RWPE2 (cell line): ENCODE measurements at places on chromosomes 5 and 9.

- DNase-seq = no peak
Measured at GRCh38 chr9:118561051-118561450, 808.2 kb downstream of the BRINP1 start.

- no peak for DNase-seq
Measured at GRCh38 chr9:121721058-121721350, 69.6 kb downstream of the DAB2IP start.

DNA sequence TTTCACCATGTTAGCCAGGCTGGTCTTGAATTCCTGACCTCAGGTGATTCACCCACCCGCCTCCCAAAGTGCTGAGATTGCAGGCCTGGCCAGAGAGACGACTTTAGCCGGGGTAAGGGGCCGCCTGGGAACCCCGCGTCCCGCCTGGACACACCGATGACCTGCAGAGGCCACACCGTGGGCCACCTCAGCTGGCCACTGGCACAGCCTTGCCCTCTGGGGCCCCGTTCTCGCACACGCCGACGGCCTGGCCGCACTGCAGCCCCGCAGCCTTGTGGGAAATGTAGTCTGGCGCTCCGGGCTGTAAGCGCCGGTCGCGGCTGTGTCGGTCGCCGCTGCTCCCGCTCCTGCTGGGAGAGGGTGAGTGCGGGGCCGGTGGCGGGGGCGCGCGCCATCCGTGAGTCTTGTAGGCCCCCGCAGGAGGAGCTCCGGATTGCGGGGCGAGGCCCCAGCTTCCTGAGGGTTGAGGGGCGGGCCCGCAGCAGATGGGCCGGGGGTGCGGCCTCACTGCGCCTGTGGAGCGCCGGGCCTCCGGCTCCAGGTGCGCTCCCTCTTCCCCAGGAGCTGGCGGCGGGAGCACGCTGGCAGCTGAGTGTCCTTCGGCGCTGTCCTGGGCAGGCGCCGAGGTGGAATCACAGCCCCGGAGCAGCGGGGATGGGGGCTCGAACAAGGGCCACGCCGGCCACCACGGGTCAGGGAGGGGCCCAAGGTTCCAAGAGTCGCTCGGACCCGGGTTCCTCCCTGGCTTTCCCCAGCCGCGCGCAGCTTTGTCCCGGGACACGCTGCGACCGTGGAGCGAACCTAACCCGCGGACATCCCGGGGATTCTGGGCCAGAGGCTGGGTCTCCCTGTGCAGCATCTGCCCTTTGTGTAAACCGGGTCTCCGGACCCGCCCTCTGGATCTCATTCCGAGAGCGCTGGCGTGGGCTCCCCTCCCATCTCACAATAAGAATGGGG lies at the start of gene ZFP2:
Gene ZFP2 (plus strand): TSS at position 299 of the 957 bp plus-strand sequence. CDS start 35,401 bp downstream, outside the sequence.
- DNase-seq = no peak

- no peak for DNase-seq
Measured at GRCh38 chr9:113421726-113422125, 11.2 kb downstream of the C9orf43 start.

- no peak for DNase-seq
Measured at GRCh38 chr9:118670011-118670953, 699.0 kb downstream of the BRINP1 start.

DNA sequence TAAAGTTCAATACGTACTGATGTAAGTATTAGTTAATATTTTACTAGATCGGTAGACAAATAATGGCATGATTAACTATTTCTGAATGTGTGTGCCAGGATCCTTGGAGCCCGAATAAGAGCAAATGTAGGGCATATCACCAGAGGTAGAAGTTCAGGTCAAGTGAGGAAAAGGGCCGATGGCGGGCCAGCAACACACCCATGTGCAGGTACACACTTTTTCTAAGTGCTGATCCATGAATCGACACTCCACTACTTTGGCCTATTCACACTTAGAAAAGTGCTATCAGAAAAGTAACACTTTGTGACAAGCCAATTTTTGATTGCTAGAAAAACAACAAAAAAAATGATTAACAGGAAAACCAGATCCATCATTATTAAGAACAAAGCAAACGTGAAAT lies 150.3 kb downstream of the AUH start:
- DNase-seq = no peak
